ENCODE measurements at places on chromosomes 2 and 18. TPM values are rescaled to one million over a fixed set of nuclear protein-coding genes. Genes with fewer than 3 reads are reported as not detected.

- no peak for DNase-seq
Measured at GRCh38 chr2:39593439-39594393, 72.0 kb upstream of the TMEM178A start.

The UGT1A8 gene
- total RNA-seq = not detected

- no peak for DNase-seq
Measured at GRCh38 chr2:166773308-166773949, 114.9 kb upstream of the XIRP2 start.

DNA sequence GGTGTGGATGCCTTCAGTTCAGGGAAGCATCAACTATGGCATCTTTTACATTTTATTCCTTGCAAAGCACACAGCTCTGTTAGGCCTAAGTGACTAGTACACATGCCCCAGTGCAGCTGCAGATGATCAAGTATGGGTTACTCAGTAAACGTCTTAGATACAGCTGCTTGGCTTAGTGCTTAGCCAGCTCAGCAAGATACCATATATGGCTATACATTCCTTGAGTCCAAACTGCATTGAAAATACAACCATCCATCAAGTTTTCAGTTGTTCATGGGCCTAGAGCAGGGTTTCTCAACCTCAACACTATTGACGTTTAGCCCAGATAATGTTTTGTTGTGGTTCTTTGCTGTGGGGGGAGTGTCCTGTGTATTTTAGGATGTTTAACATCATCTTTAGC, 769.9 kb downstream of the TSN start:
- DNase-seq = no peak

The ZNF516 gene
- total RNA-seq = 5.0 TPM

GRCh38 chr18:42048158-42048557, 93.1 kb downstream of the PIK3C3 start:
- no peak for DNase-seq

DNA sequence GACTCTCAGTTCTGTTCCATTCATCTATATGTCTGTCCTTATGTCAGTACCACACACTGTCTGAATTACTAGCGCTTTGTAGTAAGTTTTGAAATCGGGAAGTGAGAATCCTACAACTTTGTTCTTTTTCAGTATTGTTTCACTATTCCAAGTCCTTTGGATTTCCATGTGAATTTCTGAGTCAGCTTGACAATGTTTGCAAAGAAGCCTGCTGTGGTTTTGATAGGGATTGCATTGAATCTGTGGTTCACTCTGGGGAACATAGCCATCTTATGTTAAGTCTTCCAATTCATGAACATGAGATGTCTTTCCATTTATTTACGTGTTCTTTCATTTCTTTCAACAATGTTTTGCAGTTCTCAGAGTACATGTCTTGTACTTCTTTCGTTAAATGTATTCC, 15.0 kb downstream of the SLC3A1 start:
- no peak for DNase-seq

DNA sequence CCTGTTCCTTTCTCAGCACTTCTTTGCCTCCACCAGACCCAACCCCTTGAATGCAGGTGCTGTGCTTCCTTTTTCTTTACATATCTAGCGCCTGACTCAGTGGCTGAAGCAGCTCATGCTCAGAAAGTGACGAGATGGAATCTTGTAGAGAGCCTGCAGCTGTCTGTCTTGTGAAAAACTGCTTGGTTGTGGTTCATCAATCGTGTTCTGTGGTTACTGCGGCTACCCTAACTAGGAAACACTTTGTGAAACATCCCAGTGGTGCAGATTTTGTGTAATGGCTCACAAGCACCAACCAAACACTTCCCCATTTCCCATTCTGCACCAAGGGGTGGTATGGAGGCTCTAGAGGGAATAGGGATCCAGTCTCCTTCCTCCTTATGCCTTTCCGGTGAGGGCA, 307.2 kb upstream of the MMADHC start:
- DNase-seq = no peak

GRCh38 chr2:120988700-120989511, 253.2 kb downstream of the GLI2 start:
- DNase-seq = peak; percentile 9

GRCh38 chr18:79317703-79318102, 78.0 kb upstream of the NFATC1 start:
- DNase-seq = no peak

DNA sequence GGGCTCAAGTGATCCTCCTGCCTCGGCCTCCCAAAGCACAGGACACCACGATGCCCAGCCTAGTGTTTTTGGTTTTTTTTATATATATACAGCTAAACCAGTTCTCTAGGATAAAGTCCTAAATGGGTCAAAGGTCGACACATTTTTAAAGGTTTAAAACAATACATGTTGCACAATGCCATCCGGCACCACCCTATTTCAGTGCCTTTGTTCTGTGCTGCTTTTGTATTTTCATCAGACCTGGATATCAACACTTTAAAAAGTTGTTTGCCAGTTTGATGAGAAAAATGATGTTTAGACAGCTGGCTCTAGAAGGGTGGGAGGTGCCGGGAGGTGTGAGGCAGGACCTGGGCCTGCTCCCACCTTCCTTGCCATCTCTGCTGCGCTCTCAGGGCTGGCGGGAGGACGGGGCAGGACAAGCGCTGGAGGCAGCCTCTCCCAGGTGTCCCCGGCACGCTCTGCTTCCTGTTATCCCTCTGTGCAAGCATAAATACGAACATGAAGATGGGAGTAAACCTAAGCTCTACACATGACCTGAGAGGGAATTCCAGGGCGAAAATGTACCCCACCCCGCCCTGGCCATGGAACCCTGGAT, 103.7 kb downstream of the HS6ST1 start:
- no peak for DNase-seq

The PDE6D gene
- total RNA-seq = 37.7 TPM

DNA sequence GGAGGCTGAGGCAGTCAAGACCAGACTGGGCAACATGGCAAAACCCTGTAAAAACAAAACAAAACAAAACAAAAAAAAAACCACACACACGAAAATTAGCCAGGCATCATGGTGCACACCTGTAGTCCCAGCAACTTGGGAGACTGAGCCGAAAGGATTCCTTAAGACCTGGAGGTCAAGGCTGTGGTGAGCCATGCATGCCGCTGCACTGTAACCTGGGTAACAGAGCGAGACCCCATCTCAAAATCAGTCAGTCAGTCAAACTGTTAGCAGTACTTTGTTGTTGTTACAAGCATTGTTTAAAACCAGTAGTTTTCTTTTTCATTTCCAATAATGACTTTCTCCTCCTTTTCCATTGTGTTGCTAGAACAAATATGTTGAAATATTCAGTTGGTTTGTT, 21.7 kb downstream of the EPB41L5 start:
- no peak for DNase-seq

The MCEE gene
- 19.1 TPM for total RNA-seq
